Cortex of kidney (tissue), 1 donor: ENCODE measurements at places on chromosomes 4 and X.

- DNase-seq = no peak
Observed at GRCh38 chr4:148056879-148057278, 325.0 kb downstream of the ARHGAP10 start.

GRCh38 chrX:68650491-68650890 lies 3.0 kb downstream of the STARD8 start:
- no peak for DNase-seq

DNA sequence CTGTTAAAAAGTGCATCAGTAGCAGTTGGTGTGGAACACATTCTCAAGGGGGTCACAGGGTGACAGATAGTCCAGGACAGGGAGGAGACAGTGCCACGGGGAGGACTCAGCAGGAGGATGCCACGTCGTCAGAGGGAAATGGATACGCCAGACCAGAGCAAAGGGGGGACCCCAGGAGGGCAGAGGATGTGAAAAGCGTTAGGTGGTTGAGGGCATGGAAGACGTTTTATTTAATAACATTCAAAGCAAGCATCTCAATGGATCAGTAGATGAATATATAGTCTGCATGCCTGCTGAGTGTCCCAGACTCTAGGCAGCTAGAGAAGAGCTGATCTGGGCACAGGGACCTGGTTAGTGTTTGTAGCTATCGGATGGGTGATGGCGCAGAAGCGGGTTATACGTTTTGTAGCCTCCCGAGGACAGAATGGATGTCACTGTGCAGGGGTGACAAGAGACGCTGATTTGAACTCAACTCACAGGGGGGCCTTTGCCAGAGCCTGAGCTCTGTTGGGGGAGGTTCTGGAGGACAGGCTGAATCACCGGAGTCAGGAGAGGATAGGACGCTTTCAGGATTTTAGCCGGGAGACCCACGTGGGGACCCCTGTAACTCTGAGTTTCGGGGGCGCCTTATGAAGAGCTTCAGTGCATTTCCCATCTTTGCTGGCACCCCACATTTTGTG lies 81.3 kb downstream of the STOX2 start:
- no peak for DNase-seq

DNA sequence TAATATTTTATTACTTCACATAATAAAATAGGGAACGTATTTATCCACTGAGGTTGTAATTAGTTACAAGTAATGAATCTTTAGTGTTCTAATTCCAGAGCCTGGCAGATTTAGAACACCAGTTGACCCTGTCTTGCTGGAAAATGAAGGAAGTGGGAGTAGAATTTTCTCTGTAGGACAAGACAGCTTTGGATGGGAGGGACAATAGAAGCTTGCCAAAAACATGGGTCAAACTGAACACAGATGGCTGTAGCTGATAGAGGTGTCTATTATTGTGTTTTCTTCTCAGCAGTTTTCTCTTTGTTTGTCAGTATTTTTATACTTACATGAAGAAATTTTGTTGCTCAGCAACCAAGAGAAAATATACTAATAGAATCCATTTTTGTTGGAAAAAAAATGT lies 20.2 kb downstream of the FAT4 start:
- DNase-seq = no peak

DNA sequence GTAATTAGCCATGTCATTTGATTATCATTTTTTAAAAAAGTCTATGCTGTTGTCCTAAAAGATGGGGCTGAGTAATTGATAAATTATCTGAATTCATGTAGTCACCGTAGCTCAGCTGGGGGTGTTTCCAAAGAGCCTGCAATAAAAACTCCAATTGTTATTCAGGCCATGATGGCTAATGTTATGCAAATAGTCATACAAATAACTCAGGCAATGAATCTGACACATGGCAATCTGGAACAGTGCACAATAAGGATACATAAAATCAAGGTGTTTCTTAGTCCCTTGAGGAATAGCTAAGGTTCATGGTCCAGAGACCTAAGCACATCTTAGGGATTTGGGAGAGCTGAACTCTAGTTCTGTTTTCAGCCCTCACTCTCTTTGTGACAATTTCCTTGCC lies 15.2 kb downstream of the MMRN1 start:
- no peak for DNase-seq

DNA sequence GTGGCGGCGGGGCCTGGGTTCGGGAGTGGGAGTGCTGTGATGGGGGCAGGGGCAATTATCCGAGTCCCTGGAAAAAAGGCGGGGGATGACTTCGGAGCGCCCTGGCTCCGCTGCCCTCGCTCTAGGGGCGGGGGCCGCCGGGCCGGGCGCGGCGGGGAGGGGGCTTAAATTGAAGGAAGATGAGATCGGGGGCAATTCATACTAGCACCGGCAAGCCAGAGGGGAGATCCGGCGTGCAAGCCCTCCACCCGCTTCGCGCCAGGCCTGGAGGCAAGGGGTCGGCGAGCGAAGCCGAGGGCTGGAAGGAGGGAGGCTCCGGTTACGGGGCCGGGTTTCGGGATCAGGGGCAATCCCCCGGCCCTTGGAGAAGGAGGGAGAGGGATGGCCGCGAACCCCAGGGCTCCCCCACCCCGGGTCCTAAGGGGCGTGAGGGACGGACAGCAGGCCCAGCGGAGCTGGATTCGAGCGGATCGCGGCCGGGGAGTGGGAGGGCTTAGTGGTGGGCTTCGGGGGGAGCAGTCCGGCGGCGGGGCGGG lies 1.2 kb downstream of the BCORL1 start:
- no peak for DNase-seq
